ENCODE measurements at places on chromosomes 6 and 20. TPM values are rescaled to one million over a fixed set of nuclear protein-coding genes. Genes with fewer than 3 reads are reported as not detected.

HLA-G gene
- total RNA-seq = not detected

GINM1 gene
- total RNA-seq = 44.8 TPM

GRCh38 chr6:25449774-25450173, 170.6 kb downstream of the CARMIL1 start:
- no peak for DNase-seq

FUCA2 gene
- total RNA-seq = 60.7 TPM

DNA sequence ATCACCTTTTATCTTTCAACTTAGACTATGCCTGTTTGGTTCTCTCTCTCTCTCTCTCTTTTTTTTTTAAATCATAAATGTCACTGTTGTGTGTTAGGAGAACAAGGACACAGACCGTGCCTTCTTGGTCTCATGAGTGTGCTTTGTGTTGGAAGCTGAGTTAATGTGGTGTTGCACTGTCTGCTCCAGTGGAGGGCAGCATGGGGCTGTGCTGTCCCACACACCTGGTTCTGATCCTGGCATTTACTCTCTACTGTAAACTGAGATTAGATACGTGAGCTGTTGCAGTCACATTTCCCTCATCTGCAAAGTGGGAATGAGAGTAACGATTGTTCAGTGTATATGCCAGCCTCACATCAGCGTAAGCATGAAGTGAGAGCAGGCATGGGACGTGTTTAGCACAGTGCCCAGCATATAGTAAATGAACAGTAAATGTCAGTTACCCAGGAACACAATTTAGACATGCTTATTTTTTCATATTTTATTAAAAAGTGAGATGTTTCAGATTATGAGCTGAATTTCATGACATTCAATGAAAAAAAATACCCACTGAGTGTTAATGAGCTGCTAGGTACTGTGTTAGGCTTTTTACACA, 161.1 kb downstream of the FARS2 start:
- no peak for DNase-seq

MAS1 gene
- not detected for total RNA-seq

GRCh38 chr6:167917551-167918154, 79.8 kb upstream of the KIF25 start:
- DNase-seq = no peak

MUC22 gene
- total RNA-seq = not detected

- no peak for DNase-seq
Observed at GRCh38 chr20:2753461-2754040, 46.9 kb downstream of the CPXM1 start.

FAM120B gene
- total RNA-seq = 54.5 TPM

OPN5 gene
- not detected for total RNA-seq

- DNase-seq = no peak
Observed at GRCh38 chr6:72691249-72691648, 69.4 kb downstream of the KCNQ5 start.

DNA sequence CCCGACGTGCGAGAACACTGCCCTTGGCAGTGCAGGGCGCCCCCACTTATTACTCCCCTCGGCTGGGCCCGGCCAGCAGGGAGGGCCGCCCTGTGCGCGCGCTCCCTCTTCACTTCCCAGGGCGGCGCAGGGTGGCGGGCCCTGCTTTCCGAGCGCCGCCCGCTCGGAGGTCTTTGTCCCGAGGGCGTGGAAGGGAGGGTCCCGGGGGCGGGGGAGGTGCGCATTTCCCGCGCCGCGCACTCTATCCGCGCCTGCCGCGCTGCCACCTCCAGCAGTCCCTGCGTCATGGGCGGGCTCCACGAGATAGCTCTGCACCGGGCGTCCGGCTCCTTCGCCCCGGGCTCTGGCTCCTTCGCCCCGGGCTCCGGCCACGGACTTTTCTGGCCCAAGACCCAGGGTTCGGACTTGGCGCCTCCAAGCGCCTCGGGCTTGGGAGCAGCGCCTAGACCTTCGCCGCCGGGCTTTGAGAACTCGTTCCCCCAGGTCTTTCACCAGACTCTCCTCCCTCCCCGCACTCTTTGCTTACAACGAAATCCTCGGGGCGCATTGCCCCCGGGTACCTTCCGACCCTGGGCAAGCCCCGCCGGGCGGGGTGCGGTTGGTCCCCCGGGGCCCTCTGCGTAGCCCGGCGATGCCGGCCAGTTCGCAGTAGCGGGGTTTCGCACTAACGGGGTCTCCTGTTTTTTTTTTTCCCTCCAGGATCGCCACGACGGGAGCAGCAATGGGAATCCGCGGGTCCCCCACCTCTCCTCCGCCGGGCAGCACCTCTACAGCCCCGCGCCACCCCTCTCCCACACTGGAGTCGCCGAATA, 1.6 kb downstream of the TFAP2C start:
- DNase-seq = no peak

EEF1A2 gene
- 20.2 TPM for total RNA-seq

DNA sequence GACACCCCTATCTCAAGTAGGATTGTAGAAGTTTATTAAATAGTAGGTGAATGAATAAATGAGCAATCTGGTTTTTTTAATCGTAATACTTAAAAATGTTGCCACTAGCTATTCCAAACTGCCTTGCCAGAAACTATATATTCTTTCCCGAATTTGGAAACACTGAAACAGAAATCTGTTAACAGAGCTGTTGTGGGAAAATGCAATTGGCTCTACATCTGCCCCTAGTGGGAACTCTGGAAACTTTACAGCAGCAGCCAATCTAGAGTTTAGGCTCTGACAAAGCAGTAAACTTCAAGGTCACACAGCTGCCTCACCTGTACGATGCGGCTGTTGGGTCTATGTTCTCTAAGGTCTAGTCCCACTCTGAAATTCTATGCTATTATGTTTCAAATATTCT, 41.7 kb downstream of the SYNE1 start:
- no peak for DNase-seq

BNIP5 gene
- total RNA-seq = not detected

DNA sequence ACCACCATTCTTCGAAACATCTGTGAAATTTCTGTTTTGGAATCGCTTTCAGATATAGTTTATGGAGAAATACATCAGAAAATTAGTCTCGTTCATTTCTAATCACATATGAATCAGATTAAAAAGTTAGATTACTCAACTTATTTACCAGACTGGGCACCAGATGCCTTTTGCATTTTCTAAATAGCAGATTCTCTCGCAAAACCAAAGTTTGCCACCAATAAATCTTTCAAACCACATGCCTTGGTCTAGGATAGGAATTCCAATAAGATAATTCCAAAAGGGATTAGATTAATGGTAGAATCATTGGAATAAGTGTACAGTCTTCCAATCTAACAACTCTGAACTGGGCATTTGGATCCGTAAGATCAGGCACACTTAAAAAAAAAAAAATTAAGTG, 160.4 kb upstream of the TAB2 start:
- no peak for DNase-seq

VWA7 gene
- 5.5 TPM for total RNA-seq

TNXB gene
- total RNA-seq = 121 TPM

DNA sequence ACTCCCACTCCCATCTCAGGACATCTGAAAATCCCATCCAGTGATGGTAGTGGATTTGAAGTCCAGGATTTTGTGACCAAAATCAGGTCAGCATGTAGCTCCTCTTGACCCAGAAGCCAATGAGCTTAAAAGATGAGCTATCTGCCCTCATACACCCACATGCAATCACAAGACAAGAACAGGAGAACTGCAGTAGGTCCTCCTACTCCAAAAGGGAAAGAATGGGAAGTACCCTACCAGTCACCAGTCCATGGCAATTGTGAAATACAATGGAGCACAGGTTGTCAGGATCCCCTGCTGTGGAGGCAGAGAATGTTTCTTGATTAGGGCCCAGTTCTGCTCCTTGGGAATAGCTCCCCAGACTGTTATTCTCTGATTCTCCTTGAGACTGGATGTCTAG, 347.3 kb upstream of the CNR1 start:
- DNase-seq = no peak

COL11A2 gene
- 0.96 TPM for total RNA-seq

HCRTR2 gene
- total RNA-seq = not detected

SLC12A5 gene
- not detected for total RNA-seq

DNA sequence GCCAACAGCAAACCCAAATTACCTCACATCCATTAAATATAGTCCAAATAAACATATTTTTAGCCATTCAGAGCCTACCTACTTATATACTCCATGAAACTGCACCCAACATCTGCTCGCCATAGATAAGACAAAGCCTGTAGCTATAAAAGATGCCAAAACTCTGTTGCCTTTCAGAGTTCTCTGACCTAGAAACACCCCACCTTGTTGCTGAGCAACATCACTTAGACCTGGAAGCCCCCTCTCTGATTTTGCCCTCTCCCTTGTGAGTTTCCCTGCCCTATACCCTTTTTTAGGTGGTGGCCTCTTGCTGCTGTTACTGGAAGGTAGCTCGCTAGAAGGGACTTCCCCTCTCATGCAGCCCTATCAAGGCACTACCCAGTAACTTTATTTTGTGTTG, 27.7 kb upstream of the FBXL4 start:
- no peak for DNase-seq

GRCh38 chr6:168650671-168651111, 209.7 kb downstream of the SMOC2 start:
- no peak for DNase-seq

GRCh38 chr6:37218511-37218910, 39.1 kb upstream of the TBC1D22B start:
- DNase-seq = no peak
